Breast epithelium (tissue), 4 donors: ENCODE measurements at places on chromosomes 1 and 21. TPM values are rescaled to one million over a fixed set of nuclear protein-coding genes. Genes with fewer than 3 reads are reported as not detected.

GRCh38 chr1:3393024-3393986, 61.2 kb upstream of the ARHGEF16 start:
- DNase-seq: no peak

DNA sequence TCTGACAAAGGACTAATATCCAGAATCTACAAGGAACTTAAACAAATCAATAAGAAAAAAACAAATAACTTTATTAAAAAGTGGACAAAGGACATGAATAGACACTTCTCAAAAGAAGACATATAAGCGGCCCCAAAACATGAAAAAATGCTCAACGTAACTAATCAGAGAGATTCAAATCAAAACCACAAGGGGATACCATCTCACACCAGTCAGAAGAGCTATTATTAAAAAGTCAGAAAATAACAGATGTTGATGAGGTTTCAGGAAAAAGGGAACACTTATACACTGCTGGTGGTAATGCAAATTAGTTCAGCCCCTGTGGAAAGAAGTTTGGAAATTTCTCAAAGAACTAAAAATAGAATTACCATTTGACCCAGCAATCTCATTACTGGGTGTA, 102.2 kb downstream of the COL24A1 start:
- DNase-seq: no peak

Gene SYTL1
- 0.96 TPM for total RNA-seq

Gene NPHS2
- total RNA-seq: not detected

Gene TFF1
- total RNA-seq: 4.4 TPM

Gene PAQR6
- 3.9 TPM for total RNA-seq

Gene HPDL
- total RNA-seq: not detected
